ENCODE measurements at places on chromosomes 16 and 17. TPM values are rescaled to one million over a fixed set of nuclear protein-coding genes. Genes with fewer than 3 reads are reported as not detected.

Gene TRIM72
- polyA plus RNA-seq: 0.16 TPM

Gene CDH1
- polyA plus RNA-seq: 135 TPM

Gene EFTUD2
- polyA plus RNA-seq: 93.1 TPM

Gene SRL
- 6.6 TPM for polyA plus RNA-seq

Gene KRT31
- 0.32 TPM for polyA plus RNA-seq

Gene TPSB2
- polyA plus RNA-seq: not detected

Gene CCT6B
- 3.6 TPM for polyA plus RNA-seq

Gene SCN4A
- polyA plus RNA-seq: 1.0 TPM

Gene APPBP2
- 41.0 TPM for polyA plus RNA-seq

Gene PPL
- 29.1 TPM for polyA plus RNA-seq
